ENCODE measurements at places on chromosomes 13 and 19. TPM values are rescaled to one million over a fixed set of nuclear protein-coding genes. Genes with fewer than 3 reads are reported as not detected.

Gene FUT2
- total RNA-seq = 0.22 TPM

GRCh38 chr19:9673912-9674662, 813 bp downstream of the ZNF562 start:
- DNase-seq = no peak
- peak overlapping the region; percentile 91 for H3K4me3 ChIP-seq
- peaks cover 30% of the 10 kb centered on the region for H3K36me3 ChIP-seq
- H3K27me3 ChIP-seq = peaks cover 19% of the 10 kb centered on the region

GRCh38 chr13:43271152-43271551, 247.8 kb downstream of the DNAJC15 start:
- no peaks in the 10 kb centered on the region for H3K36me3 ChIP-seq
- no peak overlapping the region for H3K27ac ChIP-seq
- DNase-seq = no peak
- no peak overlapping the region for H3K4me3 ChIP-seq
- no peaks in the 10 kb centered on the region for H3K27me3 ChIP-seq

DNA sequence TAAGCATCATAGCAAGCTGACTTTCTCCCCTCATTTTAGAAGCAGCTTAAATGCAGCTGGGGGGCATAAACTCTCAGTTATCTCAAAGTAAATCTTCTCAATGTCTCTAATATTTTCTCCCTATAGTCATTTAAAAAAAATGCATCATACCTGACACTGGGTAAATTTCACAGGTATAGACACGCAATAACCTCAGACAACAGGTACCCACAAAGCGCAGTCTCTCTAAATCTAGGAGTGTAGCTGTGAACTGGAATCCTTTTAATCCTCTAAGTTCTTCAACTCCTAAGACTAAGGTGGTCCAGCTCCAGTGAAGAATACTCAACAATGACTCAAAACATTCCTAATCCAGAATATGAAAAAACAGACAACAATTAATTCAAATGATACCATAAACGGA, 141.2 kb downstream of the MYCBP2 start:
- peaks cover 5% of the 10 kb centered on the region for H3K36me3 ChIP-seq
- no peak overlapping the region for H3K27ac ChIP-seq
- H3K4me1 ChIP-seq = no peaks in the 10 kb centered on the region
- no peaks in the 10 kb centered on the region for H3K27me3 ChIP-seq
